ENCODE measurements at places on chromosomes 12 and 14.

GRCh38 chr14:34781242-34781641 lies 66.8 kb upstream of the CFL2 start:
- DNase-seq: peak; percentile 25

GRCh38 chr12:122880668-122881067 lies 15.3 kb downstream of the VPS37B start:
- no peak for DNase-seq

GRCh38 chr12:62802984-62803383 lies 132.0 kb downstream of the PPM1H start:
- DNase-seq: no peak

DNA sequence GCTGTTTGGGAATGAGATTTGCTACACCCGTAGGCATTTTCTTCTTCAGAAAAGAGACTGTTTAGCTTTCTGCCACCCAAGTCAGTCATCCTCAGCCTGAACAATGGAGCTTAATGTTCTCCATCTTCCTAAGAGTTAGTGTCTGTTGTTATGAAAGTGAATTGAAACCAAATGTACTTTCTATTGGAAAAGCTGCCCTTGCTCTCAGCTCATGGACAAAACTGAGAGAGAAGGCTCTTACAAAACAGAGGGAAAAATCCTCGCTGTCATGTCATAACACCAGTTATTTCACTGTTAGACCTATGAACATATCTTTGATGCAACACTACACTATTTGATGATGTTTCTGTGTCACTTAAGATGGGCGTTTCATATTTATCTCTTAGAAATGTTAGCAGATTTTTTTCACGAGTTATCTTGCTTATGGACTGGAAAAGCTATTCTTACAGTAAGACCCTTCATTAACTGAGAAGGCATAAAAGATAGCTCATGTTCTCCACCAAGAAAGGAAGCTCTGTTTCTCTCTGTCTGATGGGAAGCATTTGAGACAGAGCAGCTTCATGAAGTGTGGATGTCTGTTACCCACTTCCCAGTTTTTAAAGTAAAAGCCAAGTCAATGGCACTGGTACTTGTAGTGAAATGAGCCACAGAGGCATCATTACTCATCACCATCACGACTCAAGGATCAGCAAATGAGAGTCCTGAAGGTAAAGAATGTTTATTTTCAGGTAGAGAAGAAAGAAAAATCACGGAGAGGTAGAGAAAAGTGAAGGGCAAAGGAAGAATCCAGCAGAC lies 483.9 kb downstream of the ZFP36L1 start:
- no peak for DNase-seq

GRCh38 chr14:78509516-78509915 lies 339.3 kb downstream of the NRXN3 start:
- DNase-seq: no peak

DNA sequence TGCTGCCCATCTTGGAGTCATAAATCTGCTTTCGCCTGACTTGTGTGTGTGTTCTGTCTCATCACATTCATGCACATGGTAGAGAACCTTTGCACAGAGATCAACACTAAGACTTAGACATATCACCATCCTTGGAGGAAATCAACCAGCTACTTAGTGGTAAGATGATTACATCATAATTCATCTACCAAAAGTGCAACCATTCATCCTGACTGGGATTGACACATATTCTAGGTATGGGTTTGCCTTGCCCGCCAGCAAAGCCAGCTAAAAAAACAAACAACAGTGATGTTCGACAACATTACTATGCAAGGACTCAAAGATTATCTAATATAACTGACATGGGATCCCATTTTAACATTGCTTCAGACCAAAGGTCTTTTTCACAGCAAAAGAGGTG lies 228.7 kb downstream of the NUAK1 start:
- DNase-seq: no peak

DNA sequence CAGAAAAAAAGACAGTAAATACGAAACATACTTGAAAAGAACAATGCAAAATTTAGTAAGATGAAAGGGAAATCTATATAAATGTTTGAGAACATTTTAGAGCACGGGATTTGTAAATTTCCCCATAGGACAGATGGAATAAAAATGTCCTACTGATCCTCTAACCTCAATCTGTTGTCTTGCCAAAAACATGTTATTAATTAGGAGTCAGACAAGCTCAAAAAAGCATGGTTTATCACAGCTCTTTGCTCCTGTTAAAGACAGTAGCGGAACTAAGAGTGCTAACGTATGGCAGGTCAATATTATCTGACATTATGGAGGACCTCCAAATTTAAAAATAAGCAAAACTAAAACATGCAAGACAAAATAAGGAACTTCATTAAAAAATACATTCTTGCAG lies 12.9 kb downstream of the GMFB start:
- DNase-seq: no peak

DNA sequence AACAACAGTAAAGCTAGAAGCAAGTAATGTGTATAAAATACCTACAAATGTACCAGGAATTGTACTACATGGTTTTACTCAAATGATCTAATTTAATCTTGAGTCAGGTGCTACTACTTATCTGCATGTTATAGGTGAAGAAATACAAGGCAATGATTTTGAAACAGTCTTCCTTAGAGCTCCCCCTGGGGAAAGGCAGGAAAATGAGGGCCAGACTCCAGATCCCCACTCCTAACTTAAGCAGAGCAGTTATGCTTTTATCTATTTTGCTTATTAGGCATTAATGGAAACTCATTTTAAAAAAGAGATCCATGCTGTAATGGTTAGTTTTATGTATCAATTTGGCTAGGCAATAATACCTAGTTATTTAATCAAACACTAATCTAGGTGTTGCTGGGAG lies 109.3 kb upstream of the CPSF6 start:
- no peak for DNase-seq

DNA sequence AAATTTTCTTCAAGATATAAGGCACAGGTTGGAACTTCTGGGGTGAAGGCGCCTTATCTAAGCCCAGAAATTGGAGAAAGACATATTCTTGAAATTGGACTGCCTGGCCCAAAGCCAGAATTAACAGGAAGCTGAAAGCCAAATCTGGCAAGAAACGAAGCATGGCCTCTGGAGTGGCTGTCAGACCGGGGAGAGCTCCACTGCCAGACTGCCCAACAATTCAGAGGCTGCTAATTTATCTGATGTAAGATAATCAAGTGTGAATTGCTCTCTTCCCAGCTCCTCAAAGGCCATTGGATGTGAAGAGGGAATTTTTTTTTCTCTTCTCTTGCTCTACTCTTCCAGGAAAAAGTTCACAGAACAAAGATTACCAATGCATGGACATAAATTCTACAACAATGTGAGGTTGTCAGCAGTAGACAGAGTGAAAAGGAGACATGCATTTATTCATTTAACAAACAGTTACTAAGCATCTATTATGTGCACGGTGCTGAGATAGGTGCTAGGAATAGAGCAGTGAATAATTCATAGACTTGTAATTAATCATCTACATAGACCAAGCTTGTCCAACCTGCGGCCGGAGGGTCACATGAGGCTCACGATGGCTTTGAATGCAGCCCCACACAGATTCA lies at the start of gene GDF3:
Gene GDF3, minus strand, starts transcription at position 210 of the 632 bp plus-strand sequence. Its CDS starts 47 bp downstream, at position 163.
- DNase-seq: no peak

Measured in epithelial cell of proximal tubule (primary cell).